ENCODE measurements at places on chromosomes 11 and 22. TPM values are rescaled to one million over a fixed set of nuclear protein-coding genes. Genes with fewer than 3 reads are reported as not detected.

BIRC3 gene
- total RNA-seq = 7.4 TPM

MS4A7 gene
- total RNA-seq = 11.3 TPM

TIRAP gene
- total RNA-seq = 7.2 TPM

HTR3B gene
- total RNA-seq = not detected

ANO5 gene
- 4.3 TPM for total RNA-seq

A4GALT gene
- total RNA-seq = 3.6 TPM

OR51B4 gene
- not detected for total RNA-seq

HINFP gene
- 13.0 TPM for total RNA-seq

MS4A15 gene
- not detected for total RNA-seq

MED17 gene
- total RNA-seq = 12.5 TPM

OR5M8 gene
- not detected for total RNA-seq

PHOX2A gene
- not detected for total RNA-seq

VPREB3 gene
- 0.78 TPM for total RNA-seq

ANGPTL5 gene
- total RNA-seq = 0.14 TPM

VPS11 gene
- total RNA-seq = 17.0 TPM
